Adipose tissue (tissue), 3 donors: ENCODE measurements at places on chromosomes 16 and 17. TPM values are rescaled to one million over a fixed set of nuclear protein-coding genes. Genes with fewer than 3 reads are reported as not detected.

TNS4 gene
- polyA plus RNA-seq: 0.19 TPM

CD300E gene
- polyA plus RNA-seq: 0.59 TPM

DHX58 gene
- polyA plus RNA-seq: 7.0 TPM

CNGB1 gene
- polyA plus RNA-seq: 0.28 TPM

KCNH6 gene
- polyA plus RNA-seq: not detected

TBX4 gene
- polyA plus RNA-seq: 0.06 TPM
